ENCODE measurements at places on chromosomes 3 and 15.

DNA sequence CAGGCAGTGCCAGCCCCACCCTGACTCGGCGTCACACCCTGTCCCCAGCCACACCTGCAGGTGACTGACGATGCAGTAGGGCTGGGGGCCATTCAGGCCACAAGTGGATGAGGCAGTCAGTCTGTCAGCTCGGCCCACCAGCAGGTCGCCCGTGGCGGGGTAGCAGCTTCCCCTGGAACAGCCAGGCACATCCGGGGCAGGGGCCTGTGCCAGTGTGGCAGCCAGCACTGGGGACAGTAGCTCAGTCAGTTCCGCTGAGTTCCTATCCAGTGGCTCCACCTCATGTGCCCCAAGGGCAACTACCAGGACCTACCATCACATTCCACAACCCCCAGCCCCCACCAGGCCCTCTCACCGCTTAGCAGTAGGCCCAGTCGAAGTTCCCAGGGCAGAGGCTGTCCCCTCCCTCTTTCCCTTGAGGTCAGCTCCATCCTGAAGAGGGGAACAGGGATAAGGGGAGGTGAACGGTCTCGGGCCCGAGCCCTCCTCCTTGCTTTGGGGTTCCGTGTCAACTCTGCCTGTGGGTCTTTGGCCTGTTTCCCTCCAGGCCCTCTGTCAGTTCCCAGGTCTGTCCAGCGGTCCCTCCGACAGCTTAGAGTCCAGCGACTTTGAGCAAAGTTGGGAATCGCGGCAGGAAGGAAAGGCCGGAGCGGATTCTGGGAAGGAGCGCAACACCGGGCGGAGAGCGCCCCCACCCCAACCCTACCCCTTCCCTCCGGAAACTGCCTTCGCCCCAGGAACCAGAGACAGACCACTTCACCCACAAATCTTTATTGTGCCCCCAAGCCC lies at the start of gene LAMB2:
Gene LAMB2 (minus strand): TSS at position 614 of the 789 bp plus-strand sequence. CDS start 183 bp downstream, at position 431.
- peak; percentile 68 for DNase-seq

DNA sequence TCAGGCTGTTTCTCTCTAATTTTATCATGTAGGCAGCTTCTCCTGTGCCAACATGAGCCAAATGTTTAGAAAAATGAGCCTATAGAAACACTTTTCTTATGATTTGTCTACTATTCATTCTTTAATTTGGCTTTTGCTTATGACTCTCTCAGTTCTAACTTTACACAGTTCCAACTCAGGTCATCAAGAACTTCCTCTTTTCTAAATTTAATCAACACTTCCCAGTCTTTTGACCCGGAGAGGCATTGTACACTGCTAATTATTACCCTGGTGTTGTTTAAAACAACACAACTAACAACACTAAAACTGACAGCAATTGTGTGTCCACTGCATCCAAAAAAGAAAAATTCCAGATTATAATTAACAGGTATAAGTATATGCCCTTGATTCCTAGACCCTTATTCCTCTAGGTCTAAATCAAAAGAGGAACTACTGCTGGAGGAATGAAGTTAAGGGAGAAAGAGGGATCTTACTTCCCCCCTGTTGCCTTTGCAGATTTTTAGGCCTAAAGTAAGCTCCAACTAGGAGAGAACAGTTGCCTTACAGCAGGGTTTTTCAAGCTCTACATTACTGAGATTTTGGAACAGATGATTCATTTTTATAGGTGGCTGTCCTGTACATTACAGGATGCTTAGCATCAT lies 332.2 kb upstream of the GOLIM4 start:
- DNase-seq, result no peak

GRCh38 chr15:70101459-70102113 lies 3.9 kb upstream of the TLE3 start:
- DNase-seq, result peak; percentile 96

- peak; percentile 72 for DNase-seq
These were observed 47.6 kb downstream of the TXNRD3 start for GRCh38 chr3:126607214-126607908.

DNA sequence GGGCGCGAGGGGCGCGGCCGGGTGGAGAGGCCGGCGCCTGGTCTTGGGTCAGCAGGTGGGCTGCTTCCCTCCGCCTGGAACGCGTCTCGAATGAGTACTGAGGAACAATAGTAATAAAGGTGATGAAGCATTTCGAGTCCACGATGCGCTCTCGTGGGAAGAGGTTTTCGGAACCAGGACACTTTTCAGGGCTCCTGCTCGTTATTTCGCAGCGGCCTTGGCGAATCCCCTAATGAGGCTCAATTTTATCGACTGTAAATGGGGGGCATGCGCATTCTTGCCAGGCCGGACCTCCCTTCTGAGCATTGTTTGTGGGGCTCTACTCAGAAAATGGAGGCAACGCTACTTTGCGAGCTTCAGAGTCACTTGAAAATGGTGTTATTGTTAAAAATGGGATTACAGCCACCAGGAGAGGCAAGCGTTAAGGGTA lies 1.2 kb downstream of the NR2C2 start:
- peak; percentile 8 for DNase-seq

DNA sequence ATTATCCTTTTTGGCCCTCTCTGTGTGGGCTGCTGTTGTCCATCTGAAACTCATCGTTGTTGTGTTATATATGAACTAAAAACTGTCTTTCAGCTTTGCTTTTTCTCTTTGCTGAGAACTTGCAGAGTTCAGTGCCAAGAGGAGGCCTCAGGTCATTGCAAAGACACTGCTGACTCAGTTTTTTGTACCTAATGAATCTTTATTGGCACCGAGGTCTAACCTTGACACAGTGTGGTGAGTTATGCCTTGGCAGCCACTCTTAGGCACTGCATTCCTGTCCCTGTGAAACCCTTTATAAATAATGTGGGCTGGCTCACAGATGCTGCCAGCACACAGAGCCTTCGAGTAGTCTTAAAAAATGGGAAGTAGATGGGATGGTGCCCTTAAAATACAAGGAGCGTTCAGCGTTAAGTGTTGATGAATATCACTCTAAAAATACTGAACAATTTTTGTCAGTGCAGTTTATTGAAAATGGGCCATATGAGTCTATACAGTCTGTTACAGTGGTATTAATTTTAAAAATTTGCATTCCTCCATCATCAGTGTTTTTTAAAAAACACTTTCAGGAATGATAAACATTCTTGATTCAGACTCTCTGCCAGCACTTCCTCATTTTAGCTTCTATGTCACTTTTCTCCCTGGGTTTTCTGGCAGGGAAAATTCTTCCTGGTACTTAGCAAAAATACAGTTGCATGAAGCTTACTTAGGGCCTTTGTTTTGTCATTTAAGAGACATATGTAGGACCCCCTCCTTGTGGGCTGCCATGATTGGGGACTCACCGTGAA lies 234.1 kb downstream of the CACNA2D3 start:
- peak; percentile 2 for DNase-seq

DNA sequence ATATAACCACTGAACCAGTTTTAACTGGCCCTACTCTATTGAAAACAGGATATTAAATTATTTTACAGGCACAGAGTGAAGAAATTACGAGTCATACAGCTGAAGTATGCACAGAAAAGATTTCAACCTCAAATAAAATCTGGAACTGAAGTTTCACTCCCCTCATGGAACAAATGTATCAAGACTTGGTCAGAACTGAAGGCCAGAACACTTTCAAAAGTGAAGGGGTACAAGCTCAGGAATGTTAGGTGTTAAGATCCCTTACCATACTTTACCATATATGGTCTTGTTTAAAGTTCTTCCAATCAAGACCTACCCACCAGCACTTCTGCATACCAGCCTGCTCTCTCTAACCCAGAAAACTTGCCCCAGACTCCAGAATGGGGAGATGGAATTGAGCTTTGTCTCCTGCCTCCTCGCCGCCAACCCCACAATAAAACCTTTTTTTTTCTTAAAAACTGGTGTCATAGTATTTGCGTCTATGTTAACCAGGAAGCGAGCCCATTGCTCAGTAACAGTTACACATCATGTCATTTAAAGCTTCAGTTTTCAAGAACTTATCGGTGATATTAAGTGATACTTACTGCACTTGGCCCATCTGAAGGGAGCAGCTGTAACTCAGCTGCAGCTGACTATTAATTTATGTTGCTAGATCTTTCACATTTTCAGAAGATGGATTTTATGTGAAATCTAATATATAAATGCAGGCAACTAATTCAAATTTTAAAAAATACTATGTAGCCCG lies 59.9 kb downstream of the OXSM start:
- DNase-seq, result peak; percentile 42

GRCh38 chr15:76070921-76071635 lies 11.3 kb downstream of the TMEM266 start:
- no peak for DNase-seq

DNA sequence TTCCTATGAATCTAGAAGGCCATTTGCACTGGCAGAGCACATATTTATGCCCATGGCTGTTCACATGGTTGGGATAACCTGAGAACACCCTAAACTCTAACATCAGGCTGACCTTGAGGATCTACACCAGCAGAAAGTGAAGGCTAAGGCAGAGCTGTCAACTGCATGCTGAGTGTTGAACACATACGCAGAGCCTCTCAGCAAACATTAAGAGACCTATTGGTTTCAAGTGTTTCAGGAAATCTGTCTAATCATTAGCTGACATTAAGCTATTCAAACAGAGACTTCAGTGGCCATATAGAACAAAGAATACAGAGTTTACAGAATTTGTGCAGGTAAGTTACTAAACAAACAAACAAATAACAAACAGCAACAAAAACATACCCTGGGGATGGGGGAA lies 16.1 kb upstream of the SEC61A1 start:
- no peak for DNase-seq

GRCh38 chr3:160099834-160100233 lies 111.2 kb downstream of the IL12A start:
- DNase-seq, result no peak

GRCh38 chr3:101063401-101063800 lies 70.2 kb upstream of the ABI3BP start:
- DNase-seq, result no peak

DNA sequence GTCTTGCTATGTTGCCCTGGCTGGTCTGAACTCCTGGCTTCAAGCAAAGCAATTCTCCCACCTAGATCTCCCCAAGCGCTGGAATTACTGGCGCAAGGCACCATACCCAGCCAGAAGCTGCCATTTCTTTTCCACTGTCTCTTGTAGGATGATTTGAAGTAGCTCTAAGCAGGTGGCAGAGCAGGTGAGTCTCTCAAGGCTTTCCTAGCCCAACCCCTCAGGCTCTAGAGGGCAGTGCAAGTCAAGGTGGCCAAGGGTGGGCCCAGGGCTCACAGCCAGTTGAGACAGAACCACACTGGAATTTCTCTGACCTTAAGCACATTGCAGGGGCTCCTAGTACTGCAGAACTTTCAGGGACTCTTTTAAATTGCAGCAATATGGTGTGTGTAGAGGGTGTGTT lies 15.6 kb upstream of the DAG1 start:
- DNase-seq, result no peak

GRCh38 chr3:3334491-3334890 lies 155.0 kb upstream of the CRBN start:
- DNase-seq, result no peak

DNA sequence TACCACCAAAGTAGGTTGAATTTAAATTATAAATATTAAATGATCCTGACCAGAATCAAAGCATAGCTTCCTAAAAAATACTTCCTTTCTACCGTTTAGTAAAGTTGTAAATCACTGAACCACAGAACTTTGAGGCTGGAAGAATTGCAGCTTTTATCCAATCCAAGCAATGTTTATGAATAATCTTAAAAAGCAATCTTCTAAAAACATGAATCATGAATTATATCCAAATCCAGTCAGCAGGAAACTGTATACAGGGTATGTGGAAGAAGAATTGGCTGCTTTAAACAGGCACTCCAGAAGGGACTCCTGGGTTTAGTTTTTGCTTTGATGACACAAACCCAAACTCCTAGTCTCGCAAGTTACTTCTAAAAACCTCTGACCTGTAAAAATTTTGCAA lies 30.2 kb downstream of the HEG1 start:
- DNase-seq, result peak; percentile 17

DNA sequence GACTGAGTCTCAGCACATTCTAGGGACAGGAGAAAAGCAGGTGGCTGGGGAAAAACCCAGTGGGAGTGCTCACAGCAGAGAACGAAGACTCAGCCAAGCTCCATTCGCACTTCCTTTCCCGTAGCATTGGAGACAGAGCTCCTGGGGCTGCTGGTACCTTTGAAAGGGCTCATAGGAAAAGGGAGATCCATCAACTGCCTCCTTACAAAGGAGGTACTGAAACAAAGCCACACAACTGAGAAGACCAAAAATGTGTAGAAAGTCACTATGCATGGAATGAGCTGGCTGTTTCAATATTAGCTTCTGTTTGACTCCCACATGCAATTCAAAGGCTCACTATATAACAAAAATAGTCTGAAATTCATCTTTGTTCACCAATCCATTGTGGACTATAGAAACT lies 16.9 kb downstream of the STIMATE start:
- no peak for DNase-seq

GRCh38 chr15:76787273-76787672 lies 117.9 kb downstream of the SCAPER start:
- no peak for DNase-seq

DNA sequence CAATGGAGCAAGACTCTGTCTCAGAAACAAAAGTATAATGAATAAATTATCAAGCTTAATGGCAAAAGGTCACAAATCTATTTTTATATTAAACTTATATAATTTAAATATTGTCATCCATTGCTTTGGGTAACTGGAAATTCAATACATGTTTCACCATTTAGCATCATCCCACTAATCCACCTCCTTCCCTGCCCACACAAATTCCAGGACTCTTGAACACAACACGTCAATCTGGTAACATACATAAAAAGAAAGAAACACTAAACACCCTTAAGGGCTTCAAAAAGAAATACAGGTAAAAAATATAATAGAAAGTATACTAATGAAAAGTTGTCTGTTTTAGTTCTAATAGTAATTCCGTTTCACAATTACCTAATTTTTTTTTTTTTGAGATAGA lies 149.4 kb downstream of the STAG1 start:
- no peak for DNase-seq

DNA sequence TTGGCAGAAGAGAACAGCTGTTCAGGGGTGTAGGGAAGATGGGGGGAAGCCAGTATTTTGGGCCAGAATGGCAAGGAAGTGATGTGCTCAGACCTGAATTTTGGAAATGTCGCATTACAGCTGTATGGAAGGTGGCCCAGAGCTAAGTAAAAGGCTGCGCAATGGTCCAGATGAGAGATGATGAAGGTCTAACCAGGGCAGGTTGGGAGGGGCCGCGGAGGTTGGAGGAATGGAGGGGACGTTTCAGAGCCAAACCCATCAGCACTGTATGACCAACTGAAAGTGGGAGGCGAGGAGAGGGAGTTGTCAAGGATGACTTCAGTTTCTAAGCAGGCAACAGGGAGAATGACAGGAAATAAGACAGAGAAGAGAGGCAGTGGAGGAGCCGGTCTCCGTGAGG lies 60.8 kb downstream of the ADCY5 start:
- no peak for DNase-seq

DNA sequence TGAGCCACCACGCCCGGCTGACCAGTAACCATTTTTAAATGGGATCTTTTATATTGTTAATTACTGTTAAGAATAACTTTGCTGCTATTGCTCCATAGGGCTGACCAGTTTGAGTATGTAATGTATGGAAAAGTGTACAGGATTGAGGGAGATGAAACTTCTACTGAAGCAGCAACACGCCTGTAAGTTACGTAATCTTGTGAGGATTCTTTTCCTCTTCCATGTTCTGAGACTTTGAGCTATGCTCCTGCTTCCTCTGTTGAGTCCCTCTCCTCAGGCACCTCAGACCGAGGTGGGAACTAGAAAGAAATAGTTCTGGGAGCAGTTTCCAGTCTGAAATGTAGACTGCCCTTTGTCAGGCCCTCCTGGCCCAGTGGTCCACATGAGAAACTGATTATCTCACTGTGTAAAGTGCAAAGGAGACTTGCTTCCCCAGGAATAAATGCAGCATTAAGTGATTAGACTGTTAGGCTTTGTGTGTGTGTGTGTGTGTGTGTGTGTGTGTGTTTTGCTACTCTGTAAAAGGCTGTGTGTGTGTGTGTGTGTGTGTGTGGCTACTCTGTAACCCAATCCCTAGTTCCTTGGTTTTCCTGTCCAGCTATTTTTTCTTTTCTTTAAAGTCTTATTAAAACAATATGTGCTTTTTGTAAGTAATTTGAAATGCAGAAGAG lies 5.2 kb downstream of the POLR2H start:
- DNase-seq, result peak; percentile 82
